ENCODE measurements at places on chromosomes 2 and 18.

- DNase-seq, result no peak
Observed at GRCh38 chr2:232113821-232114220, 152.3 kb downstream of the DIS3L2 start.

DNA sequence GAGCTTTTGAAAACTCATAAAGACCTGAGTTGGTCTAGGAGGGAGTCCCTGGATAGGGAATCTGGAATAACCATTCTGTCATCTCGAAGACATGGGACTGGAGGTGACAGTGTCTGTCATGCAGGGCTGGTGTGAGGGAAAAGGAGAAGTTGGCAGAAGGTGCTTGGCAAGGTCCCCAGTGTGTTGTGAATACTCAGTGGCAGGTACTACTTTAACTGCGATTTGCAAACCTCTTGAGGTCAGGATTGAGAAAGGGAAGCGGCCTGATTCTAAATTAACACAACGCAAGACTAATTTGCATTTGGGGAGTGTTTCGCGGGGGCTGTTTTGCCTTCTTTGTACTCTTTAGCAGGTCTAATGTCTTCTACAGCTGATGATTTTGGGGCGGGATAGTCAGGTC is 77.0 kb upstream of the TMEM200C start:
- no peak for DNase-seq

- no peak for DNase-seq
Observed at GRCh38 chr2:67846370-67847070, 216.3 kb downstream of the C1D start.

- no peak for DNase-seq
Observed at GRCh38 chr18:378079-378478, 110.2 kb upstream of the THOC1 start.

GRCh38 chr18:49139766-49140165 is 189.0 kb upstream of the SMAD7 start:
- no peak for DNase-seq

GRCh38 chr2:17765398-17765797 is 11.5 kb downstream of the GEN1 start:
- DNase-seq, result no peak

GRCh38 chr2:69013142-69013839 is at the start of gene ANTXR1:
Gene ANTXR1 (plus strand): TSS chr2:69013179. CDS start chr2:69013500, 321 bp downstream.
- DNase-seq, result no peak

DNA sequence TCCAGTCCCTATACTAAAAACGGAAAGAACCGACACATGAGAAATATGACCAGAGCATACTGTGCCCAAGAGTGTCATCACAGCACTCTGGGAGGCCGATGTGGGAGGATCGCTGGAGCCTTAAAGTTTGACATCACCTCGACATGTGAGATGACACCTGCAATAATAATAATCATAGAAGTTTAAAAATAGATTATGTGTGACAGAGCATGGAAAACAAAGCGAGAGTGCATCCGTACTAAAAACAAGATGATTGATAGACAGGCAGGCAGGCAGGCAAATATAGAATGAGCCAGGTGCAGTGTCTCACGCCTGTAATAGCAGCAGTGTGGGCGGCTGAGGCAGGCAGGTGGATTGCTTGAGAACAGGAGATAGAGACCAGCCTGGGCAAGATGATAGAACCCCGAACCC is 114.8 kb upstream of the ANKRD30BL start:
- no peak for DNase-seq

DNA sequence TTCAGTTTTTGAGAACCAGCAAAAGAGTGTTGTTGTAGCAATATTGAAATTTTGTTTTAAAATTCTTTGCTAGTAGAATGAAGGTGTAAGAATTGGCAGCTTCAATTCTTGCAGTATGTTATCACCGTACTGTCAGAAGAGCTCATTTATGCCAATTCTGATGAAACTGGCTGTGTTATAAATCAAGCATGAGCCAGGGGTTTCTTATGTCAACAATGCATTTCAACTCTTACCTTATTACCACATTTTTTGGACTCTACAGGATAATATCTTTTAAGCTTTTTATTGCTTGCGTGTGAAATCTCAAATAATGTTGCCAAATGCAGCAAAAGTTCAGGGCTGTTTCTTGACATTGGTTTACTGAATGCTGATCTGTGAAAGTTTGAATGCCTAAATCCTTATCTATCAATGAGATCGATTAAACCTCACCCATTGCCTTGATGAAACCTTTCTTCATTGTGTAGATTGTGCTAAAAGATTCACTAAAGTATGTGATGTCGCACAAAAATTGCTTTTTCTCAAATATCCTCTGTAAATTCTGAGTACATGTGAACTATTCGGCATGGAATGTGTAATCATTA is 1389.3 kb upstream of the ZEB2 start:
- no peak for DNase-seq

GRCh38 chr18:77129150-77129551 is 3.4 kb downstream of the MBP start:
- DNase-seq, result no peak

DNA sequence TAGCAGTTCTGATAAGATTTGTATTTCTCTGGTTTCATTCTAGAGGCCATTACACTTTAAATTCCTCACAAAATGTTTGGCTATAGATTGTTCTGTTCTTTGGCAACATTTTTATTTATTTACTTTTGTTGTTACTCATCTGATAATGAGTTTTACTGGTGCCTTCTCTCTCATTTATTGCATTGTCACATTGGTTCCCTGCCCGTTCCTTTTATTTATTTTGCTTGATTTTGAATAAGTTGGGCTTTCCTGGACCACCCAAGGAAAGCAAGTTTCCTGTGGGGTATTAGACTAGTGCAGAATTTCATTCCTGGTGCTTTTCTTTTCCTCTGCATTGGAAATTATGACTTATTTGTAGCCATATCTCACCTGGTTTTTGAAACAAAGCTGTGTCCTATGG is 232.0 kb downstream of the SOCS6 start:
- DNase-seq, result no peak

DNA sequence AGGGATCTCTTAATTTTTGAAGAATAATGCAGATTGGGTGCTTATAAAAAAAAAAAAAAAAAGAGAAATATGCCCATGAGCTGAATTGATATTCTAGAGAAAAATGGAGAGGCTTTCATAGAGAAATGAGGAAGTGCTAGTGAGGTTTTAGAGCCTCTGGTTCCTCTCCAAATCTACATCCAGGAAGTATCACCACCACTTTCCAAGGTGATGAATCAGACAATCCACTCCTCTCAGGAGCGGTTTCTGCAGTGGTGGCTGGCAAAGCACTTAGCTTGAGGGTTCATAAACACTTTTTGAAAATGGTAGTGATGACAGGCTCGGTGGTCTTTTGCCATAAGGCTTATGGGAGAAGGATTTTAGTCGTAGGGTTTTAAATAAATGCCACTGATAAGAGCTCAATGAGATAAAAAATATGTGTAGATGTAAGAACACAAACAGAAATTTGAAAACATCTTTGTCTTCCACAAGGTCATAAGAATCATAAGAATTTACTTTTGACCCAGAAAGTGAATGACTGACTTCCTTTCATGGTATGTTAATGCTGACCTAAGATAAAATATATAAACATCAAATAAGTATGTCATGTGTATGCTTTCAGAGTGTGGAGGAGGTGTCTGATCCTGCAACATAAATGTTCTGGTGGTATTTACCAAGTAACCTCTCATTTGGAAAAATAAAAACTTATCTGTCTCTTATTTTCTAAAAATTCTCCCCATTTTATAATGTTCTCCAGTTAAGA is 42.1 kb upstream of the DSG1 start:
- no peak for DNase-seq

- no peak for DNase-seq
Observed at GRCh38 chr18:40036861-40037260, 1918.2 kb upstream of the PIK3C3 start.

DNA sequence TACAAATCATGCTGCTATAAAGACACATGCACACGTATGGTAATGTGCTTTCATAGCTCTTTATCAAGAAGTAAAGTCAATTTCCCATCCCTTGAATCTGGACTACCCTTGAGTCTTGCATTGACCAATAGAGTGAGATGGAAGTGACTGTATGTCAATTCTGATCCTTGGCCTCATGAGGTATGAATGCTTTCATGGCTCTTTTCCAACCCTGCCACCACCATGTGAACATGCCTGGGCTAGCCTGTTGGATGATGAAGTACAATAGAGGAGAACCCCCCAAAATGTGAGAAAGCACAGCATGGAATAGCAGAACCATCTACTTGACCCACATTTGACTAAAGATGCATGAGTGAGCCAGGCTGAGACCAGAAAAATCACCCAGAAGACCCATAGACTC is 237.0 kb downstream of the NYAP2 start:
- DNase-seq, result no peak

DNA sequence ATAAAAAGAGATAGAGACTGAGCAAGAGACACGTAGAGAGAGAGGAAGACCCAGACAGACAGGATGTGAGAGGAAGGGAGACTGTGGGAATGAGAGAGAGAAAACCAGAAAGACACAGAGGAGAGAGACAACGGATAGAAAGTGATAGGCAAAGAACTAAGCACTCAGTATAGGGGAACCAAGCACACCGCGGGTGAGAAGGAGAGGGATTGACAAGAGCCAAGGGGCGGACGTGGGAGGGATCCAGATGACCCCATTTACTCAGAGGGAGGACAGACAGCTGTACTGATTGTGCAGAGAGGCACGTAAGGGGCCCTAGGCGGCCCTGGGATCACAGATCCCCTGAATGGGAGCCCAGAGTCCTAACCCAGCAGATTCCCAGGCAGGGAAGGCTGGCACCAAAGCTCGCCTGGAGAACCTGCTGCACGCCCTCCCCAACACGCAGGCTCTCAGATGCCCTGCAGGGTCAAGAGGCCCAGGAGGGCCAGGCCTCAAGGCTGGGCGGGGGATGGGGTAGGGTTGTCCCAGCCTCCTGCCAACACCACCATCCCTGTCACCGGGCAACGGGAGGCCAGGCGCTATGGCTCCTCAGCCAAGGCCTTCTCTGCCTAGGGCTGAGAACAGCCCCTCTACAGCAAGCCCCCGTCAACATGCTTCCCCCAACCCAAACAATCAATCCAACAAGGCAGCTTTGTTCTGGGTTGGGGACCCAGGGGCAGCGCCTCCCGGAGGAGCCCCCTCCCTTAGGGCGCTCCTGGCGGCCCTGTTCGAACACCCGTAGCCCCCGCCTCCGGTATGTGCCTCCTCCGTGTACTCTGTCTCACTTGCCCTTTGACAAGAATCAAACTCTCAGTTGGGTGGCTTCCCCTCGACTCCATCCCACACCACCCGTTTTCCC is 579 bp downstream of the LOXL3 start:
- no peak for DNase-seq

GRCh38 chr2:23561088-23561487 is 176.1 kb downstream of the KLHL29 start:
- DNase-seq, result no peak

DNA sequence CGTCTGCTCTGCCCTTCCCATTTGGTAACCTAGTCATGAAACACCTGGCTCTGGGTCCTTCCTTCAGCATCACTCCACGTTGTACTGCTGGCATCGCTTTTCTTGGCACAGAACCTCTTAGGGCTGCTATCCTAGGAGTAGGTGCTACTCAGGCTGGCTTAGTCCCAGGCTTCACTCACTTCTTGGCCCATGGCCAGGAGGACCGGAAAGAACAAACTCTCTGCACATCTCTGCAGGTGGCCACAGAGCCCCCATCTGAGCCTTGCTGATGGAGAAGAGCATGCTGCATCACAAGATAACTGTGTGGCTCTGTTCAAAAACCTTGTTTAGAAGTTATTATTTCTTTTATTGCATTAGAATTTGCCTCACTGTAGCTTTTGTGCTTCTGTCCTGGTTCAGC is 447.2 kb upstream of the TNP1 start:
- no peak for DNase-seq

- DNase-seq, result no peak
Observed at GRCh38 chr2:217966423-217967070, 36.2 kb downstream of the TNS1 start.

DNA sequence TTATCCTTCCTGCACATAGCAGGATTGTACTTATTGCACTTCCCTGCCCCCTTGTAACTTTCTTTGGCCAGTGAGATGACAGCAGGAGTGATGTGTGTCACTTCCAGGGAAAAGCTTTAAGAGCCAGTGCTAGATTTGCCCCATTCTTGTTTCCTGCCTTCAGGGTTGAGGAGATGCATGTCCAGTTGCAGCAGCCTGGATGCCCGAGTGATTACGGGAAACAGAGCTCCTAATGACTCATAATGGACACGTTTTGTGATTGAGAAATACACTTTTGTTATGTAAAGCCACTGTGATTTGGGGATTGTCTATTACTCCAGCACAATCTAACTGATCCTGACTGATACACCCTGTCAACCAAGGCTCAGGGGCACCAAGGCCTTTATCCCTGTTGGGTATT is 5.0 kb upstream of the TET3 start:
- no peak for DNase-seq

DNA sequence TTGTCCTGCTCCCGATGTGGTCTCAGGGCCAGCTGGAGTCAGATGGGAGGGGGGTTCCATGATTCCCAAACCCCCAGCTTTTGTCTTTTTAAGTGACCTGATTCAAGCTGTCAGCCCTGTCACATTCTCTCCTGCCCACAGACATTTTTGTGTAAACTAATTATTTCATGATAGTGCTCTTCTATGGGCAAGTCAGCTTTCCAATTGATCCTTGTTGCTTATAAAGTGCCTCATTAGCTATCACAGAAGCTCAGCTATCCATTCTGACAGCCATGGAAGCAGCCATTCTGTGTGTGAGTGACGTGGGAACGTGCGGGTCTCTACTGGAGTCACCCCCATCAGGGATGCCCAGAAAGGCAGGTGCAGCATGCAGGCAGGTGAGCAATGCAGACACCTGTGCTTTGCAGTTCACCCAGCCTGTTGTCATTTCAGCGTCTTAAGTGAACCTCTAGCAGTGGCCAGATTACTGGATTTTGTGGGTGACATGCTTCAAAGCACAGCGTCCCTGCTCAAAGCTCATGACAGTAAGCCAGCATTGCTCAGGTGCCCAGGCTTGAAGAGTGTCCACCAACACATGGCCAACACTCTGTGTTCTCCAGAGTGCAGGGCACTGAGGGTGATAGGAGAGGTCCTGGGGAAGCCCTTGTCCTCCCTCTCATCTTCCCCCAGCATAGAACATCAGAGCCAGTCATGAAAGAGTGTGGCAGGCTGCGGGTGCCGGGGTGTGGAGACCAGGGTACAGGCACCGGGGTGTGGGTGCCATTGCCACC is 162.1 kb upstream of the SH3BP4 start:
- no peak for DNase-seq

DNA sequence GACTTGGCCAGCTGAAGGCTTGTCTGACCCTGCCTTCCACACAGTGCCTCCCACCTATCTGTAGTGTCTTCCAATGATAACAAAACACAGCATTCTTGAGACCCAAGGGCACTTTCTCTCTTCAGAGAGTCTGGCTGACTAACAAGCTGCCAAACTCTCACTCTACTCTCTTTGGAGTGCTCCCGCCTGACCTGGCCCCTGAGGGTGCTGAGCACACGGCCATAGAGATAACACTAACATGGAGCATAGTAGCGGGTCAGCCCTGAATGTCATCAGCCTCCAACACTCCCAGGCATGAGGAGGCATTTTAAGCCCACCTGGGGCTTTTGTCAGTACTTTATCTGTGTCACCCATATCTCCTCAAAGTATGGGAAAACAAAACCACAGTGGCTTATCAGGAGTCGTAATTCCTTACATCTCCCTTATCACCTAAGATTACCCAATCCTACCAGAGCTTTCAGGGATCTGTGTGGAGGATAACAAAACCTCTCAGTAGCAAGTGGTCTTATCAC is 160.3 kb upstream of the TCF4 start:
- no peak for DNase-seq

Data from stimulated activated CD8-positive, alpha-beta memory T cell treated with anti-CD3 and anti-CD28 coated beads, Interleukin-15, amount 100 ng/mL, for 24 hours (primary cell).